ENCODE measurements at places on chromosomes 5 and 9. TPM values are rescaled to one million over a fixed set of nuclear protein-coding genes. Genes with fewer than 3 reads are reported as not detected.

- no peak for DNase-seq
These were observed 75.7 kb downstream of the NRG2 start for GRCh38 chr5:139967353-139967752.

- DNase-seq: no peak
These were observed 190.2 kb upstream of the ELL2 start for GRCh38 chr5:96151891-96152290.

ARID3C gene
- total RNA-seq: 0.15 TPM

DNA sequence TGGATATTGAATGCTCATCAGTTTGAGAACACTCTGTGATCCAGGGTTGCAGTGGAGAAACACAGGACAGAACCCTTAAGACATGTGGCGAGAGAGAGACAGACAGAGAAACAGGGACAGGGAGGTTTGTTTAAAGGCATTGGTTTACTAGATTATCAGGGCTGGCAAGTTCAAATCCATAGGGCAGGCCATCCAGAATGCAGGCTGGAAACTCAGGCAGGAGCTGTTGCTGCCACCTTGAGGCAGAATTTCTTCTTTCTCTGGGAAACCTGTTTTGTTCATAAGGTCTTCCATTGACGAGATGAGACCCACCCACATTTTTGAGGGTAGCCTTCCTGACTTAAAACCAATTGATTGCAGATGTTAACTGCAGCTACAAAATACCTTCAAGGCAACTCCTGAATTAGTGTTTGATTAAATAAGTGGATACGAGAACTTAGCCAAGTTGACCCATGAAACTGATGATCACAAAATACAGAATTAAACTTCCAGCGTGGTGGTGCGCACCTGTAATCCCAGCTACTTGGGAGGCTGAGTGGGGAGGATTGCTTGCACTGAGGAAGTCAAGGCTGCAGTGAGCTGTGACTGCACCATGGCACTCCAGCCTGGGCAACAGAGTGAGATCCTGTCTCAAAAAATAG lies 55.9 kb downstream of the NSUN2 start:
- no peak for DNase-seq

PLEKHG4B gene
- not detected for total RNA-seq

CNTNAP3B gene
- total RNA-seq: not detected

DNA sequence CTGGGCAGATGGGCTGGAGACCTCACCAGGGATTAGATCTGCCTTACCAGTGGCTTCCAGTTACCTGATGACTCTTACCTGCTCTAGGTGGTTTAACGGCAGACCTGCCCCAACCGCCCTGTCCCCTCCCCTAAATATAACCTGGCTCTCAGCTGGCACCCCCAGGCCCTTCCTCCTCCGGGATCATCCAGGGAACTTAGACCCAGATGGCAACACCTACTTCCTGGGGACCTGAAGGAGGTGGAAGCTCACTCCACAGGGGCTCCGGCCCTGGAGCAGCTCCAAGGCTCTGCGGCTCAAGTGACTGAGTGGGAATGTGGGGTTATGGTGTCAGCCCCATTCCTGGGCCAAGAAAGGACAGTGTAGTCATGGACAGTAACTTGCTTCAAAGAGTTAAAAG lies 130.4 kb downstream of the OLFM1 start:
- DNase-seq: no peak

GRCh38 chr5:125310749-125311148 lies 564.3 kb upstream of the ZNF608 start:
- no peak for DNase-seq

SH3TC2 gene
- not detected for total RNA-seq

DNA sequence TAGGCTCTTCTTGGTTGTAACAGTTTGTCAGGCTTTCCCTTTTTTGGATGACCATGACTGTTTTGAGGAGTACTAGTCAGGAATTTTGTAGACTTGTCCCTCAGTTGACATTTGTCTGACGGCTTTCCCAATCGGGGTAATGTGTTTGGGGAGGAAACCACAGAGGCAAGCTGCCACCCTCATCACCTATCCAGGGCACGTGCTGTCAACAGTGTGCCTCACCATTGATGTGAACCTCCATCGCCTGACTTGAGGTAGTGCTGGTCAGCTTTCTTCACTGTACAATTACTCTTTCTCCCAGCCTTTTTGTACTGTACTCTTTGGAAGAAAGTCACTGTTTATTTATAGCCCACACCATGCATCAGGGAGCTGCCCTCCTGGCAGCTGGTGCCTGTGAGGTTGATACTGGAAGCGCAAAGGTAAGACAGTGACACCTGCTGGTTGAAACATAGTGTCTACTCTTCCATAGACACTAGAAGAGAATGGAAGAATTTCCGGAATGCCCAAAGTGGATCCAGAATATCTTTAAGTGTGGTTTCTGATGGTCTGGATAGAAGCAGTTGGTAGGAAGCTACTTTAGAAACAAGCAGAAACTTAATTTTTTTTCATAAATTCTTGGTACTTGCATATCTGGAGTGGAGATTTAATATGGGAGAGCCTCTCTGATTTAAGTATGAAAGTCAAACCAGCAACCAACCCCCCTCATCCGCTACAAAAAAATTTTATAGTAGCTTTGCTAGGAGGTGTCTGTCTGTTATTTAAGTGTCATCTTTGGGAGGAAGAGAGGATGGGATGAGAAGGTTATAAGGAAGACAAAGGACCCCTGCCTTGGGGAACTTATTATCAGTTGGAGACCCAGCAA lies 69.3 kb downstream of the SNX30 start:
- no peak for DNase-seq

ENTPD2 gene
- total RNA-seq: 0.40 TPM

- no peak for DNase-seq
These were observed 208.8 kb downstream of the DAB2IP start for GRCh38 chr9:121860213-121860612.

SLC45A2 gene
- not detected for total RNA-seq

GRCh38 chr5:62256161-62257019 lies 49.6 kb upstream of the KIF2A start:
- DNase-seq: no peak

GRCh38 chr9:109560470-109561132 lies 62.5 kb upstream of the PTPN3 start:
- DNase-seq: no peak

GRCh38 chr5:14173377-14174229 lies 30.5 kb downstream of the TRIO start:
- no peak for DNase-seq
